ENCODE measurements at places on chromosomes 6 and 20.

- no peak for DNase-seq
Observed at GRCh38 chr6:17919496-17919895, 67.9 kb downstream of the KIF13A start.

DNA sequence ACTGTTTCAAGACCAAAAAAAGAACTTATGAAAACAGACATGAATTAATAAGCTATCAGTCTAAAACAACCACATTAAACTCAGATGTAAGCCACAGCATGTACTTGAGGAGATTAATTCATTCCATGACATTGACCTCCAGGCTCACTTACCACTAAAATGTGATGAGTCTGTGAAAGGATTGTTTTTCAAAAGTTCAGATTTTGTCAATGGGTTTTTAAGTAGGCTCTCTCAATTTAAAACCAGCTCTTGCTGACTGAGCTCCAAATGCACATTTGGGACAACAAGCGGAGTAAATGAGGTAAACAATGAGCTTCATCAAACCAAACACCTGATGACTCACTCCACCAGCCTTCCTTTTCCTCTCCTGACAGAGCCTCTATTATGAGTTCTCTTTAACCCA is 197.0 kb downstream of the SIM1 start:
- DNase-seq, result no peak

GRCh38 chr20:9403448-9403847 is 110.9 kb upstream of the LAMP5 start:
- DNase-seq, result no peak

DNA sequence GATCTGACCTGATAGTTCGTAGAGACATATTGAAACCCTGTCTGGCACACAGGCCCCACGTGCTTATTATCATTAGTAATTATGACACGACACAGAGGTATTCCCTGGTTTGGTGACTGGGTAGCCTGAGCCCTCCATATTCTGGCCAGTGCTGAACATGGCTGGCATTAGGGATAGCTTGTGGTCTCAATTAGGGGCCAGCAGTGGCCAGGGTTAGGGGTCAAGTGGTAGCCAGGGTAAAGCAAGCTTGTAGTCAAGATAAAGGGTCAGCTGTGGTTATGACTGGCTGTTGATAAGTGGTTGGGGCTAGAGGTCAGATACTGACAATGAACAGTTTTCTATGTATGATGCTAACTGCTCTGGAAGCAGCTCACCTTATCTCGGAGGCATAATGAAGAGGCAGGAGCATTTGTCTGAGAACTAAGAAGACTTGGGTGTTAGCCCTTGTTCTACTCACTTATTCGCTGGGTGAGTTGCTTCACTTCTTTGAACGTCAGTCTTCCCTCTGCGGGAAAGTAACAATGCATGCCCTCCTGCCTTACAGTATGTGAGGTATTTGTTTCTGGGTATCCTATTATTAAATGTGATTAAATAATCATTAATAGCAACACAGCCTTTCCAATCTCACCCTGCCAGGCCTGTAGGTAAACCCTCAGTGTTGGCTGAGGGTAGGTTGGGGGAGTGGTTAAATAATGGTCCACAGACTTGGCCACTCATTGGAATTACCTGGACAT is 66.7 kb downstream of the VEGFA start:
- no peak for DNase-seq

DNA sequence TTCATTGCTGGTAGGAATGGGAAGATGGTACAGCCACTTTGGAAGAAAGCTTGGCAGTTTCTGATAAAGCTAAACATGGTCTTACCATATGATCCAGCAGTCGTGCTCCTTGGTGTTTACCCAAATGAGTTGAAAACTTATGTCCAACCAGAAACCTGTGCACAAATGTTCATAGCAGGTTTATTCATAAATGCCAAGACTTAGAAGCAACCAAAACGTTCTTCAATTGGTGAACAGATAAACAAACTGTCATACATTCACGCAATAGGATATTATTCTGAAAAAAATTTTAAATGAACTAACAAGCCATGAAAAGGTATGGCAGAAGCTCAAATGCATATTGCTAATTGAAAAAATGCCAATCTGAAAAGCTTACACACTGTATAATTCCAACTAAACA is 117.1 kb downstream of the LINC00237 start:
- DNase-seq, result no peak

GRCh38 chr6:75691012-75691411 is 58.0 kb upstream of the MYO6 start:
- DNase-seq, result no peak

GRCh38 chr6:90621581-90621980 is 34.7 kb upstream of the MAP3K7 start:
- DNase-seq, result no peak

GRCh38 chr20:1809131-1809572 is 86.1 kb upstream of the SIRPA start:
- no peak for DNase-seq

GRCh38 chr6:31907158-31907813 is 5.4 kb upstream of the ZBTB12 start:
- peak; percentile 92 for DNase-seq

DNA sequence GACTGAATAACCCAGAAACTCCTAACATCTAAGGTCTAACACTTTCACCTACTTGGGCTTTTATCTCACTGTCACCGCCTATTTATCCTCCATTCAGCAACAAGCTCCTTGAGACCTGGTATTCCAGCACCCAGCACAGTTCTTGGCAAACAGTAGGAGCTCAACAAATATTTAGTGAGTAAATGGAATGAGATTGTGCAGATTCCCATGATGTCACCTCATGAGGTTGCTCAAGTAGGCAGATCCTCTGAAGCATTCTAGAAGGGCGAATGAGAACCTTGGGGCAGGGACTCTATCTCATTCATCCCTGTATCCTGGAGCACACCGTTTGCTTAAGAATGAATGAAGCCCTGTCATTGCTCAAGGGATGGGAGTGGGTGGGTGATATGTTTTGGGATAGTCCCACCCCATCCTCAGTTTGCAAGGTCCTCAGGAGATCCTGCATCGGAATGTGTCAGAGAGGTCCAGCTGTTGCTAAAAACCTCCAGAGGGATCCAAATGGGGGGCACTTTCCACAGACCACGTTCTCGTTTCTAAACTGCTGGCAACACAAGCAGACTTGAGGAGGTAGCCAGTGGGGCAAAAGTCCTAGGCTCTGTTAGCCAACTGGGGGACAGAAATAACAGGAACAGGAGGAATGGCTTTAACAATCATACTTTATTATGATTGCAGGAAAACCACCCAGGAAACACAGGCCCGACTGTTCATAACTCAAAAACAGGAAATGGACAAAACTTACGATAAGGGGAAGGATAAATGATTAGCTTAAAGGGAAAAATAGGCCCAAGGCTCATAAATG is 42.0 kb downstream of the EDN1 start:
- DNase-seq, result no peak

DNA sequence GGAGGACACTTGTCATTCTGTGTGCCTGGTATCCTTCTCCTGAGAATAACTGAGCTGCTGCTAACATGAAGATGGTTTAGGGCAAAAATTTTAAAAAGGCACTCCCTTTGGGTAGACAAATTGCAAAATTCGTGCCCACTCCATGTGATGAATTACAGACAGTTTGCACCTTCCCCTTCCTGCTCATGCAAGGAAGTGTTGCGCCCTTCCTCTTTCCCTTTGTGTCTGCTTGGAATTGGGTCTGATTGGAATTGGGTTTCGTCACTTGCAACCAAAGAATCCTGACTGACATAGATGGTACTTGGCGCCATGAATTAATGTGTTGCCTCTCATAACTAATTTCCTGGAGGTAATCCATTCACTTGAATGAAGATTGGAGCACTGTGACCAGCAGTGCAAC is 62.3 kb upstream of the SHLD1 start:
- peak; percentile 35 for DNase-seq

DNA sequence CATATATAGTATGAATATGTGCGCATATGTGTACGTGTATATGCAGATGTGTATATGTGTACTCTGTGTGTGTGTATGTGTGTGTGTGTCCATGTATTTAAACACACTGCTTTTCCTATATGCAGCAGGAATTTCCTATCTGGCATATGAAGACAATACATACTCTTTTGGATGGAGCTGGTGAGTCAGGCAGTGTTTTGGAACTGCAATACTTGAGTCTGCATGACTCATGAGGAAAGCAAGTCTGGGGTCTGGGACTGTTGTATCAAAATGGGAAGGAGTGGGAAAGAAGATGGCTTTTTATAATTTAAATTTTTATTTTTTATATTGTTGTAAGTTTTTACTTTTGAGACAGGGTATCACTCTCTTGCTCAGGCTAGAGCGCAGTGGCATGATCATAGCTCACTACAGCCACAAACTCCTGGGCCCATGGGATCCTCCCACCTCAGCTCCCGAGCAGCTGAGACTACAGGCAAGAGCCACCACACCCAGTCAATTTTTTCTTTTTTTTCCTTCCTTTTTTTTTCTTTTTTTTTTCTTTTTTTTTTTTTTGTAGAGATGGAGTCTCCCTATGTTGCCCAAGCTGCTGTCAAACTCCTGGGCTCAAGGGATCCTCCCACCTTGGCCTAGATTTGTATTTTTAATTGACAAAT is 72.2 kb downstream of the ATXN1 start:
- no peak for DNase-seq

DNA sequence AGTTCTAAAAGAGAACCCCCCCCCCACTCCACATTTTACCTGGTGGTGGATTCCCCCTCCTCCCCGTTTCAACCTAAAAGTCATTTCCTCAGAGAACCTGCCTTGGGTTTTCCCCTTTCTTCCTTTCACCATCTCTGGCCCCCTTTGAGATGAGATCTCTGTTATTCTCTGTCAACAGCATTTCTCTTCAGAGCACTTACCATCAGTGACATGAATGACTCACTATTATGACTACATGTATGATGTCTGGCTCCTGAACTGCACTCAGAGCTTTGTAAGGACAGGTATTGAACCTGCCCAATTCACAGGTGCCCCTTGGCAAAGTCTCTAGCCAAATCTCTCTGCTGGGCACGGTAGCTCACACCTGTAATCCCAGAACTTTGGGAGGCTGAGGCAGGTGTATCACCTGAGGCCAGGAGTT is 61.4 kb upstream of the JARID2 start:
- DNase-seq, result no peak

GRCh38 chr20:47719211-47719610 is 66.1 kb downstream of the SULF2 start:
- no peak for DNase-seq

GRCh38 chr6:113396730-113397129 is 460.4 kb upstream of the MARCKS start:
- DNase-seq, result no peak

GRCh38 chr20:18272451-18272850 is 15.9 kb upstream of the ZNF133 start:
- DNase-seq, result peak; percentile 3

DNA sequence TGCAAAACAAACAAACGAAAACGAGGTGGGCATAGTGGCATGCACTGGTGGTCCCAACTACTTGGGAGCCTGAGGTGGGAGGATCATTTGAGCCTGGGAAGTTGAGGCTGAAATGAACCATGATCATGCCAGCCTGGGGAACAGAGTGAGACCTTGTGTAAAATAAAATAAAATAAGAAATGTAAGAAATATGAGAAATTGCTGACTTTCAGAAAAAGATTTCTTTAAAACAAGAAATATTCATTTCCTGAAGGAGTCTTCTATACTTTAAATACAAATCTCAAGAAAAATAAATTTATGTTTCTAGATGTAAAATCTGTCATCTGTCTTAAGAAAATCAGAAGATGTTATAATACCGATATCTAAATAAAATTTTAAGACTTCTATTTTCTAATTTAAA is 96.7 kb upstream of the ENPP5 start:
- no peak for DNase-seq

All from AML-193 (cell line).